ENCODE measurements at places on chromosomes 5 and 9. TPM values are rescaled to one million over a fixed set of nuclear protein-coding genes. Genes with fewer than 3 reads are reported as not detected.

GRCh38 chr9:1170918-1171317 is 120.8 kb downstream of the DMRT2 start:
- H3K36me3 ChIP-seq: no peaks in the 10 kb centered on the region
- H3K27ac ChIP-seq: no peak overlapping the region
- DNase-seq: no peak
- no peaks in the 10 kb centered on the region for H3K27me3 ChIP-seq
- no peak overlapping the region for H3K4me3 ChIP-seq

DNA sequence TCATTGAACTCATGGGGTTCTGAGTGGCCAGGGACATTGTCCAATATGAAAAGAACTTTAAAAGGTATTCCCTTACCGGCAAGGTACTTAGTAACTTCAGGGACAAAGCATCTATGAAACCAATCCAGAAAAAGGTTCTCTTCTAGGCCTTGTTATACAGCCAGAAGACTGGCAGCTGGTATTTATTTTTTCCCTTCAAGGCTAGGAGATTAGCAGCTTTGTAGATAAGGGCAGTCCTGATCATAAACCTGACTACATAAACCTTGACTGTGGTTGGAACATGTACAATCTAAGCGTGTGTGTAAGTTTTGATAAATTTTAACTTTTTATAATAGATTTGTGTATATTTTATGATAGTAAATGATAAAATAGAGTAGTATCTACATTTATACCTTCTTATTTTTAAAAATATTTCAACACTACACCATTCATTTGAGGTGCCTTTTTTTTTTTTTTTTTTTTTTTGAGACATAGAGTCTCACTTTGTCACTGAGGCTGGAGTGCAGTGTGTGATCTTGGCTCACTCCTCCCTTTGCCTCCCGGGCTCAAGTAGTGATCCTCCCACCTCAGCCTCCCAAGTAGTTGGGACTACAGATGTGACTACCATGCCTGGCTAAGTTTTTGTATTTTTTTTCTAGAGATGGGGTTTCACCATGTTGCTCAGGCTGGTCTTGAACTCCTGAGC is 24.5 kb downstream of the RANBP17 start:
- no peak for DNase-seq
- no peak overlapping the region for H3K27ac ChIP-seq
- H3K4me3 ChIP-seq: no peak overlapping the region
- H3K36me3 ChIP-seq: no peaks in the 10 kb centered on the region

Gene FREM1
- total RNA-seq: 0.44 TPM

Gene SCGB3A2
- total RNA-seq: 62.5 TPM

Gene TMC1
- total RNA-seq: 2.5 TPM
